ENCODE measurements at places on chromosomes 3 and 15.

- no peak for DNase-seq
These were observed 54.6 kb upstream of the SEC13 start for GRCh38 chr3:10375296-10376053.

- no peak for DNase-seq
These were observed 78.4 kb upstream of the HERC1 start for GRCh38 chr15:63912061-63912615.

DNA sequence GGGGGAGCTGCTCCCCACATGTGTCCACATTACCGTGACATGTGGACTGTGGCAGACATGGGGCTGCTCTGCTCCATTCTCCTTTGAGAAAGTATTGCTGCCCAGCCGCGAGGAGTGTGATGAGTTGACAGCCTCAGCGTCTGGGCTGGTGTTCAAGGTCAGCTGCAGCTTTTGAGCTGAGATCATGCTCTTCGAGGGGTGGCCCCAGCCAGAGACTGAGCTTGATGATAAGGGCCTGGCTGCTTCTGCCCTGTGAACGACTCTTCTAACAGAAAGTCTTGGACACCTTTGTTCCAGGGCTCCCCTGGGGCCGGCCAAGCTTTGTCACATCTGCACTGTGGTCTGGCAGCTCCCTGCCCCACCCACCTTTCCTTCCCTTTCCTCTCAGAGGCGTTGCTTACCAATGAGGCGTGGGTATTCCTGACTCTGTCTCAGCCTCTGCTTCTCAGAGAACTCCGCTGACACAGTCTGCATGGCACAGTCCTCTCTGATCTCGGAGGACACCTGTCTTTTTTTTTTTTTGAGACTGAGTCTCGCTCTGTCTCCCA is 86.6 kb downstream of the CHRD start:
- DNase-seq = peak; percentile 74

DNA sequence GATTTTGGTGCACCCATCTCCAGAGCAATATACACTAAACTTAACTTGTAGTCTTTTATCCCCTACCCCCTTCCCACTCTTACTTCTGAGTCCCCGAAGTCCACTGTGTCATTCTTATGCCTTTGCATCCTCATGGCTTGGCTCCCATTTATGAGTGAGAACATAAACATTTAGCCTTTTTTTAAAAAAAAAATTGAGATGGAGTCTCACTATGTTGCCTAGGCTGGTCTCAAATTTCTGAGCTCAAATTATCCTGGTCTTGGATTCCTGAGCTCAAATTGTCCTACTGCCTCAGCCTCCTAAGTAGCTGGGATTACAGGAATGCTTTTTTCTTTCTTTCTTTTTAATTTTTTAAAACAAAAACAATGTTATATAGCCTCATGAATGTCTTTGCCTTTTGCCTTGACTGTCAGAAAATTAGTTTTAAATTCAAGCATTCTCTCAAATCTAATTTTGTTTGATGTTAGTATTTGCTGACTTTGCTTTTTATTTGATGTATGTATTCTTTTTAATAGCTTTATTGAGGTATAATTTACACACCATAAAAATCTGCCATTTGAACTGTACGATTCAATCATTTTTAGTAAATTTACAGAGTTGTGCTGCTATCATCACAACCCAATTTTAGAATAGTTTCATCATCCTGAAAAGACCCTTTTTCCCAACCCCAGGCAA is 46.9 kb downstream of the NFKBIZ start:
- DNase-seq = no peak

DNA sequence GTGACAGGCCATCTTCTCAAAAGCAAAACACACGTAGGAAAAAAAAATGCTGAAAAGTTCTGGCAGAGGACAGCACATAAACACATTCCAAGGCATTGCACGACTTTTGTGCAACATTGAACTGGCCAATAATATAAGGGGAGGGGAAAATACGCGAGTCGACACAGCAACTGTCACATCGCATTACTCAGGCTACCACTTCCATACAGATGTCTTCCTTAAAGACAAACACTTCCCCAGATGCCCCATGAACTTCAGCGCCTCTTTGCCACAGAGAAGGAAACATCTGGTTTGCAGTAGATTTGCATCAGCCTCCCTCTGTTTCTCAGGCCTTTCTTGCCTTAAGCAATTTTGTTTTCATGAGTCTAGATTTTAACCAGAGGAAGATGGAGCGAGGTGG is 144.4 kb upstream of the IGF1R start:
- no peak for DNase-seq

- peak; percentile 97 for DNase-seq
These were observed 3.0 kb upstream of the ISLR2 start for GRCh38 chr15:74127255-74127953.

DNA sequence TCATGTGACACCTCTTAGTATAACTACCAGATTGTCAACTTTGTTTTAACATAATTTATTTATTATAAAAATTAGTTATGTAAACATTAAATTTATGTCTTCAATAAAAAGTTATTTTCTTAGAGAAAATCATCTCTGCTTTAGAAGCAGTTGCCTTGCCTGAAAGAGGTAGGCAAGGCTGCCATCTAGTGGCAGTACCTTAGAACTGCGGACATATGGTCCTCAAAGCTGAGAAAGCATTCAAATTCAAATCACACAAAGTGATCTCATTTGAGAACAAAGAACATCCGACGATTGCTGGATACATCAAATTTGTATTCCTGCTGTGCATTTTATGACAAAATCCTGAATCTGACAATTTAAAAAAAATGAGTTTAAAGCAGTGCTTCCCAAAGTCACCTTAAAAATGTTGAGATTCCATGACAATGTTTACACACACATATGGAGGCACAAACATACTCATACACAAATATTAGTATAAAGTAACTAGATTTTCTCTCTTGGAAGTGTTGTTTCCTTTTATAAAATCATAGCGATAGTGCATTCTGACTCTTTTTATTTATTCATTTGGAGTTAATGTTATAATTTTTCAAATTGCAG is 617.4 kb downstream of the CADM2 start:
- DNase-seq = peak; percentile 69

DNA sequence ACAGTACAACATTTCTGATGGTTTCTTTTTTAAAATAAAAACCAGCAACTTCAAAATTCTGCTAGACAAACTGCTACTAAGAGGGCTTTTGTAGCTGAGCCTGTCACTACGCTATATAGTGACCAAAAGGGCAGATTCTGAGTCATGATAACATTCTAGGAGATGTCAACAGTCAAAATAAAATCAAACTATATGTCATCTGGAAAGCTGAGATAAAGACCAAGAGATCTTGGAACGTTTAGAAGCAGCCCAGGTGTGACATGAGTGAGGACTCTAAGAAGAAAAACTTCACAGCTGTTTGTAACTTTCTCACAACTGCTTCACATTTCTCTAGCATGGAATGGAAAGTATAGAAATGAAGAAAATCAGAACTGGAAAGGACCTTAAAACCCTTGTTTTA is 84.6 kb downstream of the FILIP1L start:
- no peak for DNase-seq

GRCh38 chr3:194046995-194047645 is 88.8 kb upstream of the HES1 start:
- DNase-seq = no peak

DNA sequence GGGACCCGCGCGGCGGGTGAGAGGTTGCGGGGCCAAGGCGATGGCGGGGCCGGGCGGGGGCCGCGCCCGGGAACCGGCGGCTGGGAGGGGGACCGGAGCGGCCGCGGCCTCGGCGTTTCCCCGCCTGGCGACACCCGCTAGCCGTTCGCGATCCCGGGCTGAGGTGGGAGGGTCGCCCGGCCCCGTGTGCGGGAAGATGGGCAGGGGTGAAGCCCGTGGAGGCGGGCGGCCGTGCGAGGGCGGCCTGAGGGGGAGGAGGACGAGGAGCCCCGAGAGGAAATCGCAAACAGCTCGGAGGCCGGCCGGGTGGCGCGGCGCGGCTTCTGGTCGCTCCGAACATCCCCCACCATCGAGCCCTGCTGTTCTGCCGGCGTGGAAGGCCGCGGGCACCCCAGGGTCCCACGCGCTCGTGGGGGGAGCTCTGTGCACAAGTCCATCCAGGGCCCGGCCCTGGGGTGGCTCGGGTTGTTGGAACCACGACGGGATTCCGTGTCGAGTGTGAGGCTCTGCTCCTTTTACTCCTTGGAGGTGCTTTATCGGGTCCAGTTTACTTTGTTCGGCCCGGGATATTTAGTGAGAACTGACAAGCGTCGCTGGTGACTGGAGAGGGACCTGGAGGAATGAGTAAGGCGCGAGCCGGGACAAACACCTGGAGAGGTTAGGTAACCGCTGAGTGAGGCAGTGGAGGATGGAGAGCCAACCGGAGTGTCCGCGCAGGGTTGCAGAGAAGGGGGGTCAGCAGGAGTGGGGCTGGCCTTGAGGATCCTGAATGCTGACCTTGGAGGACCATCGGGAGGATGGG is 728 bp downstream of the CRTC3 start:
- peak; percentile 66 for DNase-seq

DNA sequence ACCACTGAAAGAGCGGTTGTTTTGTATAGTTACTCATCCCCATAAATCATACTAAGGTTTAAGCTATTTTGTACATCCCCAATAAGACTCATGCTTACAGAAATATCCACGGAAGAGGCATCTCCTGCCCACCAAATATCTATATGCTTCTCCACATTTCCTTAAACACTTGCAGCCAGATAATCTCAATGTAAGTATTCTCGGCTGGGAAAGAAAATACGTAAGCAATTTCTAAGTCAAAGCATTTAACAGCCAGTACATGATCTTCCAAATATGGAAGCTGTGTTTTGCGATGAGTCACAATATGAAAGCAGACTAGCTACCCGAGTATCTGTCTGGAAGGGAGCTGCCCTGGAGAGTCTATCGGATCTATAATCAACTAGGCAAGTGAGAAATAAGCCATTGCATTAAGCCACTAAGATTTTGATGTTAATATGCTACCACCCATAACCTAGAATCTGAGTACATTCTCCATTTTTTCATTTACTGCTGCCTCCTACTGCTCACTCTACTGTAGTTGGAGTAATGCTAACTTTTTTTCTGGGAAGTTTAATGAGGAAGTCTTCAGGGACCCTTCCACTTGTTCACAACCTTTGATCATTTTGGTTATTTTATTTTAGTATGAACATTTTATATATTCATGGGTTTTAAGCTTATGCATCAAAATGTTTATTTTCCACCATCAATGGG is 26.9 kb upstream of the ZMAT3 start:
- no peak for DNase-seq

DNA sequence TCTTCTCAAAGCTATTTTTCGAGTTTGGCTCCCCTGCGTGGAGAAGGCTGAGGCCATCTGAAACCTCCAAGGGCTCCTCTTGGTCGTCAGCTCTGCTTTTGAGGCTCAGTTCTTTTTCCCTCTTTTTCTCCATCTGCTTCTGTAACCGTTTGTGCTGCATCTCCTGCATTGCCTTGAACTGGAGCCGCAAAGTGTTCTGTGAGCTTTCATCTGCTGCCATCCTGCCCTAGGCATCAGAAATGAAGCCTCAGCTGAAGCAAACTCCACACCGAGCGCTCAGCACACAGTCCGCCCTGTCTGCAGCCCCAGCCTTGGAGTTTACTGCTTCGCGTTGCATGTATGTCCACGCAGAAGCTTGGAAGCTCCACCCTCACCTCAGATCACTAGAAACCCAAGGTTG is 14.9 kb downstream of the CCDC13 start:
- DNase-seq = no peak

- no peak for DNase-seq
These were observed 1.1 kb downstream of the SSR3 start for GRCh38 chr3:156553705-156554356.

GRCh38 chr3:138496436-138496835 is 62.0 kb downstream of the ESYT3 start:
- DNase-seq = no peak

DNA sequence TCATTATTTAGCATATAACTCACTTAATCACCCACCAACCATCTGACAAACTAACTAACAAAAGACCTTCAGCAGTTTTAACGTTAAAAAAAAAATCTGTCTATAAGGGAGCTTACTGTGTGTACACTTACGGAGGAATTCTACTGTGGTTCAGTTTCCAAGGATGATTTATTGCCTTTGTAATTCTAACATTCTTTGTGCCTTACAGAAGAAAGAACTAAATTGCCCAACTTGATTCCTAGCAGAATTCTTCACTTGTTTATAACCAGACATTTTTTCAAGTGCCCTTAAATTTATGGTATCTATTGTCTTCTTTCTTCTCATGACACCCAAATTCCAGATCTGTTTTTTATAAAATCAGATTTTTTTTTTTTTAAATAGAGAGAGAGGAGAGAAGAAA is 119.7 kb upstream of the IGSF10 start:
- no peak for DNase-seq

- no peak for DNase-seq
These were observed 68.9 kb downstream of the WWTR1 start for GRCh38 chr3:149588909-149589308.

GRCh38 chr15:51576286-51576850 is 46.2 kb downstream of the DMXL2 start:
- DNase-seq = no peak

- DNase-seq = no peak
These were observed 301.0 kb upstream of the UMPS start for GRCh38 chr3:124429129-124429815.

DNA sequence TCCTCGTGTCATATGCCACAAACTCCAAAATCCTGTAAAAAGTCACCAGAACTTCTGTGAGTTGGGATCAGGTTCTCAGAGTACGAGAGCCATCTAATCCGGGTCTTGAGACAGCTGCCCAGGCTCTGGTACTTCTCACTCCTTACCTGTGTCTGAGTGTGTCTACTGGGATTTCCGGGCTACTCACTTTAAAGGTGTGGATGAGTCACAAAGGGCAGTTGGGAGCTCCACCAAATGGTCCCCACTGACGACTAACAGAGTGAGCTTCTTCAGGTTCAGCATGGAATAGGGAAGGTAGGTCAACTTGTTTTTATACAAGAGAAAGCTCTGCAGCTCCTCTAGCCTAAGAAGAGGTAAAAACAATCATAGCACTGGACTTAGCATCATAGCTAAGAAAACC is 29.5 kb downstream of the RTP3 start:
- DNase-seq = no peak

DNA sequence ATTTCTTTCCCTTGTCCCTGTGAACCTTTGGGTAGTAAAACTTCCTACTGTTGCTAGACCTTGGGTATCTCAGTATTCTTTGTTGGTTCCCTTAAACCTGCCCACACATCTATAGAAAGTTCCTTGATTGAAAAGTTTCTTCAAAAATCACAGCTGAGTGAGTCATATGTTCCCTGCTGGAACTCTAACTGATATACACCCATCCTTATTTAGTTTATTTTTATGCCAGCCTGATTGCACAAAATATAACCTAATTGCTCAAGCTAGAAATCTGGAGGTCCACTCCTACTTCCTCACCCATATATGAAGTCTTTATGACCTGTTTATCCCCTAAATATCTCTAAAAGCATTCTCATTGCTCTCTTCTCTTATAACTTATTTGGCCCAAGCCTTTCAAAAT is 13.7 kb upstream of the GJD2 start:
- no peak for DNase-seq

GRCh38 chr15:85583442-85583841 is 203.0 kb downstream of the AKAP13 start:
- no peak for DNase-seq

DNA sequence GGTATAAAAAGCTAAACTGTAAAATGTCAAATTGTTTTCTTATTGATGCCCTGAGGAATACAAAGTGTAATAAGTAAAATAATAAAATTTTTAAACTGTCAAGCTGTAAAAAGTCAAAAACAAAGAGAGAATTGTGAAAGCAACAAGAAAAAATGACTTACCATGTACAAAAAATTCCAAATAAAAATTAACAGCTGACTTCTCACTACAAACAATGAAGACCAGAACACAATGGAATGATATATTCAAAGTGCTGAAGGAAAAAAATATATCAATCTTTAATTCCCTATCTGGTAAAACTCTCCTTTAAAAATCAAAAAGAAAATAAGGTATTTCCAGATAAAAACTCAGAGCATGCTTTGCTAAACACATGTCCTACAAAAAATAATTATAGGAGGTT is 883.5 kb downstream of the IGSF11 start:
- DNase-seq = no peak

All from islet precursor cell (in vitro differentiated cells).